ENCODE measurements at places on chromosomes 1 and 21. TPM values are rescaled to one million over a fixed set of nuclear protein-coding genes. Genes with fewer than 3 reads are reported as not detected.
A peak's percentile ranks its signal among the peaks of the same experiment; 100 is the strongest.

FNDC5 gene
- total RNA-seq = not detected

DNA sequence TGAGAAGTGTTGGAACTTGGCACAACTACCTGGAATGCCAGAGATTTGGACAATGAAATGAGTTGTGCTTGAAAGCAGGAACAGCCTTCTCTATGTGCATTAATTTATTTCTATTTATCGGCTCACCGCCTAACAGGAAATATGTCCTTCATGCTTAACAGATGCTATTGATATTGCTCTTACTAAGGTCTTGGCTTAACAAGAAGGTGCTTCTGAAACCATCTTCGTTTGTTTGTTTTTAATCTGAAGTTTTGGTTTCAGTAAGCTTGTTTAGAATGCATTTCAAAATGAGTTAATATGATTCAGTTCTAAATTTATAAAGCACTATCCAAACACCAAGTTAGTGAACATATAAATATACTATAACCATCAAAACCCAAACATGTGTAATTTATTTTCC is 898.3 kb upstream of the B3GALT2 start:
- DNase-seq = no peak

DNA sequence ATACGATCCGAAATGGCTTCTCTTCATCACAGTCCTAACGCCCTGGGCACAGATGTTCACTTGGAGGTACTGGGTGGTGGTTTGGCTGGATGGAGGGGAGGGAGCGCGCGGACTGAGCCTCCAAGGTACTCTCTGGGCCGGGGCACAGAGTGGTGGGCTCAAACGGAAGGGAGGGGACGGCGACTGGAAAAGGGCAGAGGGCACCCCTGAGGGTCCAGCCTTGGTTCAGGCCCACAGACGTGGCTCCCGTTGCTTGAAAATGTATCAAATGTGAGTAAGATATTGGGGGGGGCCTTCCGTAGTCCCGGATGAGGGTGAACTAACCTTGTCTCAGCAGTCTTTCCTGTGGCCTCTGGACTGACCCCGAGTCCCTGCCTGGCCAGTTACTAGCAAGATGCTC is 463 bp downstream of the IL12RB2 start:
- peak; percentile 69 for DNase-seq

- DNase-seq = no peak
Measured at GRCh38 chr1:209168204-209168603, 415.3 kb upstream of the CAMK1G start.
